Regular cardiac myocyte (primary cell): ENCODE measurements at places on chromosomes 4 and X. TPM values are rescaled to one million over a fixed set of nuclear protein-coding genes. Genes with fewer than 3 reads are reported as not detected.

The CFAP99 gene
- not detected in 2 replicates for total RNA-seq

The GLUD2 gene
- 1.1 and 1.2 TPM in 2 replicates for total RNA-seq

The ARHGAP36 gene
- total RNA-seq = not detected in 2 replicates

The ESX1 gene
- not detected in 2 replicates for total RNA-seq

The CTSO gene
- total RNA-seq = 5.9 and 33.0 TPM in 2 replicates

The SLC9B1 gene
- 0.58 and 2.0 TPM in 2 replicates for total RNA-seq

The IQCM gene
- not detected in 2 replicates for total RNA-seq

The KIT gene
- total RNA-seq = 2.8 and 3.8 TPM in 2 replicates

The ATP10D gene
- total RNA-seq = 38.7 and 73.3 TPM in 2 replicates

The PPARGC1A gene
- total RNA-seq = 0.38 and 1.1 TPM in 2 replicates

The POLN gene
- 3.6 and 6.2 TPM in 2 replicates for total RNA-seq

The SRPX gene
- 132 and 292 TPM in 2 replicates for total RNA-seq

The YY2 gene
- total RNA-seq = 1.2 and 1.4 TPM in 2 replicates

The ATOH1 gene
- not detected in 2 replicates for total RNA-seq

The SHROOM4 gene
- total RNA-seq = 2.0 and 2.3 TPM in 2 replicates

The CSN1S1 gene
- total RNA-seq = not detected in 2 replicates

The FGF16 gene
- total RNA-seq = under 0.01 and 1.3 TPM in 2 replicates

The FGB gene
- not detected in 2 replicates for total RNA-seq

The VEGFC gene
- total RNA-seq = 35.5 and 42.4 TPM in 2 replicates

The HSFX2 gene
- total RNA-seq = not detected in 2 replicates

The FGF5 gene
- total RNA-seq = 11.0 and 23.8 TPM in 2 replicates

The CC2D2A gene
- total RNA-seq = 13.4 and 17.8 TPM in 2 replicates

The TMEM150C gene
- total RNA-seq = 0.38 and 0.85 TPM in 2 replicates

The FGFR3 gene
- total RNA-seq = 0.56 and 1.7 TPM in 2 replicates

The USP51 gene
- 1.1 and 1.2 TPM in 2 replicates for total RNA-seq

The NUP62CL gene
- total RNA-seq = not detected in 2 replicates

The SLC25A53 gene
- total RNA-seq = 5.8 and 9.0 TPM in 2 replicates

The CNGA1 gene
- total RNA-seq = 0.38 and 0.56 TPM in 2 replicates

The FAM236A gene
- not detected in 2 replicates for total RNA-seq

The MAGEA12 gene
- total RNA-seq = not detected in 2 replicates

The STK32B gene
- total RNA-seq = 2.1 and 2.8 TPM in 2 replicates

The PAGE2B gene
- not detected in 2 replicates for total RNA-seq

The RAB9A gene
- total RNA-seq = 22.0 and 39.5 TPM in 2 replicates

The FAM9B gene
- not detected in 2 replicates for total RNA-seq

The HMX1 gene
- under 0.01 TPM in 1 of 2 replicates, not detected in the other for total RNA-seq

The TRIM2 gene
- 21.7 and 45.4 TPM in 2 replicates for total RNA-seq

The HOPX gene
- total RNA-seq = 0.19 and 2.8 TPM in 2 replicates

The DDX60 gene
- 13.2 and 26.2 TPM in 2 replicates for total RNA-seq

The GALNT7 gene
- total RNA-seq = 34.9 and 42.6 TPM in 2 replicates

The ADH1B gene
- total RNA-seq = 0.38 and 0.85 TPM in 2 replicates

The SLC25A31 gene
- total RNA-seq = under 0.01 TPM in 1 of 2 replicates, not detected in the other

The MAGEB17 gene
- not detected in 2 replicates for total RNA-seq

The MUC7 gene
- total RNA-seq = not detected in 2 replicates

The PFKFB1 gene
- 0.19 TPM in 1 of 2 replicates, not detected in the other for total RNA-seq

The MFAP3L gene
- total RNA-seq = 16.3 and 19.4 TPM in 2 replicates

The IGSF1 gene
- total RNA-seq = under 0.01 TPM in 1 of 2 replicates, not detected in the other

The AMBN gene
- not detected in 2 replicates for total RNA-seq

The SLC16A2 gene
- total RNA-seq = 7.3 and 15.2 TPM in 2 replicates
